Stimulated activated CD4-positive, alpha-beta T cell treated with anti-CD3 and anti-CD28 coated beads, Interleukin-4, amount 100 ng/mL, for 24 hours (primary cell): ENCODE measurements at places on chromosomes 3 and 15.

- DNase-seq = no peak
Observed at GRCh38 chr3:143037867-143038266, 36.5 kb downstream of the U2SURP start.

DNA sequence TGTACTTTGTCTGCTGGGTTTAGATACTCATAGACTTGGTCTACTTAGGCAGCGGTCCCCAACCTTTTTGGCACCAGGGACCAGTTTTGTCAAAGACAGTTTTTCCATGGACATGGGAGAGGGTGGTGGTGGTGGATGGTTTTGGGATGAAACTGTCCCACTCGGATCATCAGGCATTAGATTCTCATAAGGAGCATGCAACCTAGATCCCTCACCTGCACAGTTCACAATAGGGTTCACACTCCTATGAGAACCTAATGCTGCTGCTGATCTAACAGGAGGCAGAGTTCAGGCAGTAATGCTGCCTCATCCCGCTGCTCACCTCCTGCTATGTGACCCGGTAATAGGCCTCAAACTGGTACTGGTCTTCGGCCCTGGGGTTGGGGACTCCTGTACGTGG, 45.3 kb downstream of the CMSS1 start:
- DNase-seq = no peak

DNA sequence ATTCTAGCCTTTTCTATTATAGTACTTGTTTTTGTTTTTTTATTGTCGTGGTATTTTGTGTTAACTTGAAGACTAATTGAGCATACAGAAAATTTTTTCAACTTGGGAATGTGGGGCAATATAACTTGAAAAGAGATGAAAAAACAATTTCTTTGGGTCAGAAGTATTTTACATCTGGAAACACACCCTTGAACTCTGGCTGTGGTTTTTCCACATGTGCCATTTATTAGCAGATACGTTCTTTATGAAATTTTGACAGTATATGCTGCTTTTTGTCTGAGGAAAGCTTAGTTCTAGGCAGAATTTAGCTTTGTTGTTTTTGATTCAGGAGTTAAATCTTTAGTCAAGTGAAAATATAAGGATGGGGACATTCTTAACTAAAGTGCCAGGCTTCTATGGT, 44.7 kb downstream of the TCF12 start:
- DNase-seq = no peak

DNA sequence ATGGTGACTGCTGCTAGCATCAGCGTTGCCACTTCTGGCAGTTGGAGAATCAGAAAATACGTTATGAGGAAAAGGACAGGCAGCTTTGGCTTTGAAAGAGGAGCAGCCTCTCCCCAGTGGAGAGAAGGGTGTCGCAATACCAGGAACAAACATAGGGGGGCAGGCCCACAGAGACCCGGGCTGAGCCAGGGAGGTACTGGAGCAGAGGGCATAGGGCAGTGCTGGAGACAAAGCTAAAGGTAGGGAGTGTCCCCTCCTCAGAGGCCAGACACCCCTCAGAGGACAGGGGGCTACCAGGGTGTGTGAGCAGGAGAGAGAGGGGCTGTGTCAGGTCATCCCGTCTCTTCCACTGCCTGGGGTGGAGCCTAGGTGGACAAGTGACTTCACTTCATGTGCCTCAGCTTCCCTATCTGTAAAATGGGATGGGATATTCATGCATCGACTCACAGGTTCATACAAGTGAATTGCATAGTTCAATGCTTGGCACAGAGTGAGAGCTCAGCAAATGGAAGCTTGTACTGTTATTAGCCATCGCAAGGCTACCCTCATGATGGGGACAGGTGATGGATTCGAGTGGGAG, 49.7 kb upstream of the LIMD1 start:
- no peak for DNase-seq

GRCh38 chr15:93180128-93180527, 91.1 kb upstream of the RGMA start:
- DNase-seq = no peak

- DNase-seq = no peak
Observed at GRCh38 chr3:62335196-62335595, 38.2 kb downstream of the FEZF2 start.

GRCh38 chr3:179495483-179495882, 44.2 kb upstream of the GNB4 start:
- no peak for DNase-seq

DNA sequence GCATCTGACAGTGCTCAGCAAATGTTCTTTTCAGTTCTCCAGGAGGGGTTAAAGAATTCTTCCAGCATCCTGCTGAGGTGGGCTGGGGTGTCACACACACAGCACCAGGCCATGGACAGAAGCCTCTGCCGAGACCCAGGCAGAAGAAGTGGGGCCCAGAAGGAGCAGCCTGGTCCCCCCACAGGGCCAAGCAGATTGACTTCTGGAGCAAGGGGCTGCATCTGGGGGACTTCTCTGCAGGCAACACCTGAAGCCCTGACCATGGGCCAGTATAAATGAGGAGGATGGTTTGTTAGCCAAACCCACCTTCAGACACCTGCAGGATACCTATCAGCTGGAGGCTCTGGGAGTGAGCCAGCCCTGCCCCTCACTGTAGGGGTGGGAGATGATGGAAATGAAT, 16.2 kb upstream of the TMEM40 start:
- DNase-seq = no peak

DNA sequence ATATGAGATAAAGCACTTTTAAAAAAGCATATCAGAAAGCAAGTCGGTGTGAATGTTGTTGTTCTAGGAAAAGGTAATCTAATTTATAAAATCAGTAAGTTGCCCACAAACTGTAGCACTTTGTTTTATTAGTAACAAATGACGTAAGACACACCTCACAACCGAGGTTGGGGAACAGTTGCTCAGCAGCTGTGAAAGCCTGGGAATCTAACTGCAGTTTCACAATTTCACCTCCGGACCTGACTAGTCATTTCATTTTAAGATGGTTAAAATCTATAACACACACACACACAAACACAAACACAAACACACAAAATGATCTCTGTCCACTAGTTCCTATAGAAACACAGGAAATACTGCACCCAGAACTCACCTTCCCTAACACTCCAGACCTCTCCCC, 406.7 kb upstream of the NR2F2 start:
- no peak for DNase-seq

DNA sequence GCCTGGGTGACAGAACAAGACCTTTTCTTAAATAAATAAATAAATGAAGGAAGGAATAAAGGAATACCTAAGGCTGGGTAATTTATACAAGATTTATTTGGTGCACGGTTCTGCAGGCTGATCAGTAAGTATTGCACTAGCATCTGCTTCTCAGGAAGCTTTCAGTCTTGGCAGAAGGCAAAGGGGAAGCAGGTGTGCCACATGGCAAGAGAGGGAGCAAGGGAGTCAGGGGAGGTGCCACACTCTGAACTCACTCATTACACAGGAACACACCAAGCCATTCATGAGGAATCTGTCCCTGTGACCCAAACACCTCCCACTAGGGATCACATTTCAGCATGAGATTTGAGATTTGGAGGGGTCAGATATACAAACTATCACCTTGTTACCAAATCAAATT, 56.4 kb downstream of the PRKCI start:
- no peak for DNase-seq

DNA sequence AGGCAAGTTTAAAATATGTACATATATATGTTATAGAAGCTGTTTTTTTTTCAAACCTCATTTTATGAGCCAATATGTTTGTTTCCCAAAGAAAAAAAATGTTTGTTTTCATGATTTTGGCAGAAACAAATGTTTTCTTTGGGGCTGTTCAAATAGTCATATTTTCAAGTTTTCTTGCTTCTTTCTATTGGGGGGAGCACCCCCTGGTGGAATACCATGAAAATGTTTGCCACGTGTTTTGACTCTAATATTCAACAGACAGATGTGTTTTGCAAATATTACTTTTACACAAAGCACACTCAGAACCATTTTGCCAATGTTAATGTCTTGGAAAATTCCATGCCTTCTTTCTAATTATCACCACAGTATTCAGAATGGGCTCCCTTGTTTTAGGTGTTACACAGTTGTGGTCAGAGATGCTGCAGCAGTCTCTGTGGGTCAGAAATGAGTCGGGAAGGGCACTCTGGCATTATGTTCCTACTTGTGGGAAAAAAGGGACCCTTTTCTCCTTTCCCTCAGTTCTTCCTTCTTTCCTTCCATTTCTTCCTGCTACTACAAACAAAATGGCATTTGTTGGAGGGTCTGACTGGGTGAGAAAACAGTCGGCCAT, 817.0 kb downstream of the TUSC7 start:
- DNase-seq = no peak

DNA sequence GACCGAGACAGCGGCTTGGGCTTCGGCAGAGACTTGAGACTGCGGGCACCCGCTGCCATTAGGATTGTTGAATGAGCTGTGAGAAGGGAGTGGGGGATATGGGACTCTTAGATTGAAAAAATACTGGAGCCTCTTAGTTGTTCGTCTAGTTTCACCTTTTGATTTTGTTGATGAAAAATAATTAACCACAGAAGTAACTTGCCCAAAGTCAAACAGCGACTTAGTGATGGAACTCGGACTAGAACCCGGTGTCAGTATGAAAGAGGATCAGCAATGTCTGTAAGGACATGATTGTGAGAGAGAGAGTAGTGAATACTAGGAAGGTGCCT, 510 bp upstream of the GOLGB1 start:
- DNase-seq = no peak

- no peak for DNase-seq
Observed at GRCh38 chr3:139460076-139460475, 16.2 kb downstream of the RBP2 start.

DNA sequence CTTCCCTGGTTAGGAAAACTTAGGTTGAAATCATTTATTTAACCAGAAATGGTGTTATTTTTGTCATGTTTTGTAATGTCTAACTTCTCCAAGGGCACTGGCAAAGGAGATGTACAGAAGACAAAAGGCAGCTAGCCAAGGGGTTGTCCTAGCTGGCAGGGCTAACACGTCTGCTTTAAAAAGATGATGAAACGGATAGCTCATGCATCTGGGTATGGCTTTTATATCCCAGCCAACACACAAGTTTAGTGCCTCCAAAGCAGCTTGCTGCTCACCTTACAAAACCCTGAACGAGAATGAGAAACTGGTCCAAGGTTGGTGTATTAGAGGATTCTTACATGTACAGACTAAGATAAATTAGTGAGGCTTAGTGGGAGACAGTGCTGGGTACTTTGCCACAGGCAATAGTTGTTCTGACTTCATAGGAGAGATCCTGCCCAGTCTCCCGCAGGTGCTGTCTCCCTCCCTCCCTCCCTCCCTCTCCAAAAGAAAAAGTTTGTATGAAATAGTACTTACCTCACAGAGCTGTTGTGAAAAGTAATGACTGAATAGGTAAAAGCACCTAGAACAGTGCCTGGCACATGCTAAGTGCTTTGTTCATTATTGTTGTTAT, 47.8 kb downstream of the KCNMB2 start:
- no peak for DNase-seq

DNA sequence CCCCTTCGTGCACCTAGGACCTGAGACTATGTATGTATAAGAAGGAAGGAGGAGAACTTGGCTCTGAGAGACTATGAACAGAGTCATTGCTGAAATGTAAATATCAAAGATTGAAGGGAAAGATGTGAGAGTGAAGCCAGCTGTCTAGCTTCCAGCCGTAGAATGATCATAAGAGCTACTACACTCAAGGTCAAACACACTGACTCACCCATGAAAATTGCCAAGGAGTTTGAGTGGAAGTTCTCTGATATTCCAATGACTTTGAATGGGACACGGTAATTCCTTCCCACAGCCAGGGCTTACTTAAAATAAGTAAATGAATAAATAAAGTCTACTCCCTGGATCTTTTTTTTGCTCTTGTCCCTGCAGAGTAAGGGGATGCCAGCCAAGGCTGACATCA, 398.9 kb upstream of the TPRG1 start:
- DNase-seq = no peak

DNA sequence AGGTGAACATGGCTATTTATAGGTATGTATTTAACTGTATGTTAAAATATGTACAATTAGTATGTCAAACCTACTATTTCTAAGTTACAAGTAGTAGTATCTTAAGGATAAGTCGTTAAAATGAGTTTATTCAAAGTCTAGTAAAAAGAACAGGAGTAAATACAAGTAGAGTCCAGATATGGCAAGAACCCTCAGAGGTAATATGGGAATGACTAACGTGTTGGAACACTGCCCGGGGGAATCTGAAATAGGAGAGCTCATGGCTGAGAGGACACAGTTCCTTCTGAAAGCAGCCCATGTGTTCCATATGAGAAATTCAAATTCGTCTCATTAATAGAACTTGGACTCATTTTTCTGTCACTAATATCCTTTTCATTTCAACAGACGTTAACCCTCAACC, 158.8 kb downstream of the CLSTN2 start:
- no peak for DNase-seq

DNA sequence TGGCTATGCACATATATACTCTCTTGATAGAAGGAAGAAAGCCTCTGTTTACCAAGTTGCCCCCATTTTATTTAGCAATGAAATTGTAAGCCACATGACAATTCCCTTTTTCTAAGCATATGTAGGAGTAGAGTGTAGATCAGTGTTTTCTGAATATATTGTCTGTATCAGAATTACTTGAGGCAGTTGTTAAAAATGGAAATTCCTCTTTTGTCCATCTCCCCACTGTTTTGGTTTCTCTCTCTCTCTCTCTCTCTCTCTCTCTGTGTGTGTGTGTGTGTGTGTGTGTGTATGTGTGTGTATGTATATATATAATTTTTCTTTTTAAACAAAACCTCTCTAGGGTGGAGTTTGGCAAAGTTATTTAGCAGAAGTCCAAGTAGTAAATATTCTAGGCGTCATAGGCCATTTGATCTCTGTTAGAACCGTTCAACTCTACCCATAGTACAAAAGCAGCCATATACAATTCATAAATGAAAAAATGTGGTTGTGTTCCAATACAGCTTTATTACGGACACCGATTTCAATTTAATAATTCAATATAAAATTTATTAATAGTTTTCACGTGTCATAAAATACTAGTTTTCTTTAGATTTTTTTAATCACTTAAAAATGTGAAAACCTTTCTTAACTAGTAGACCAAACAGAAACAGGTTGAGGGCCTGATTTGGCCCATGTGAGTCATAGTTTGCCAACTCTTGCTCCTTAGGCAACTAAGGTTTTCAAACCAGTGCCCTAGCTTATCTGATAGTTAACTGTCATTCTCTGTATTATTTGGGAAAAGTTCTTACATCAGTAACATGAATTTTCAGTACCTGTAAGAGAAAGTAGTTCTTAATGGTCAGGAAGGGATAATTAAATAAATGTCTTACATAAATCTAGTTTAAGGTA, 39.8 kb downstream of the UBE2E1 start:
- DNase-seq = no peak

- no peak for DNase-seq
Observed at GRCh38 chr15:92901072-92901761, 1.1 kb downstream of the CHD2 start.

DNA sequence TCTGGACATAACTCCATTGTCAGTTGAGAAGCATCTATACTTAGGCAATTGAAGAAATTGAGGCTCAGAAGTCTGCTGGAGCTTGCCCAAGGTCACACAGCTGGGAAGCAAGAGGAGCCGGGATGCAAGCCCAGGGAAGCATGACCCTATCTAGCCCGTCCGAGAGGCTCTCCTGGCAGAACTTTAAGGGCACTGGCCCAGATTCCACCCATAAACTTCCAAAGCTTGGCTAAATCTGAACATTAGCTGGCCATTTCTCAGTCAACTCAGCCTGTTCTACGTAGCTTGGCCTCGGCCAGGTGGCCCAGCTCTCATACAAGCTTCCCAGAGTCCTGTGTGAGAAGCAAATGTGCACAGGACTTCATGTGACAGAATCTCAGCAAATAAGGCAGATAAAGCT, 75.8 kb downstream of the LRIG1 start:
- DNase-seq = no peak

- DNase-seq = no peak
Observed at GRCh38 chr3:87494264-87494663, 217.9 kb upstream of the POU1F1 start.

GRCh38 chr15:67165254-67166253, 88.9 kb downstream of the AAGAB start:
- DNase-seq = no peak
